NCI-H524 treated with DMSO at 0.1 percent for 48 hours (cell line): ENCODE measurements at places on chromosomes 1 and 21.
A peak's percentile ranks its signal among the peaks of the same experiment; 100 is the strongest.

- DNase-seq, result no peak
Measured at GRCh38 chr1:236167154-236167553, 24.8 kb downstream of the GPR137B start.

DNA sequence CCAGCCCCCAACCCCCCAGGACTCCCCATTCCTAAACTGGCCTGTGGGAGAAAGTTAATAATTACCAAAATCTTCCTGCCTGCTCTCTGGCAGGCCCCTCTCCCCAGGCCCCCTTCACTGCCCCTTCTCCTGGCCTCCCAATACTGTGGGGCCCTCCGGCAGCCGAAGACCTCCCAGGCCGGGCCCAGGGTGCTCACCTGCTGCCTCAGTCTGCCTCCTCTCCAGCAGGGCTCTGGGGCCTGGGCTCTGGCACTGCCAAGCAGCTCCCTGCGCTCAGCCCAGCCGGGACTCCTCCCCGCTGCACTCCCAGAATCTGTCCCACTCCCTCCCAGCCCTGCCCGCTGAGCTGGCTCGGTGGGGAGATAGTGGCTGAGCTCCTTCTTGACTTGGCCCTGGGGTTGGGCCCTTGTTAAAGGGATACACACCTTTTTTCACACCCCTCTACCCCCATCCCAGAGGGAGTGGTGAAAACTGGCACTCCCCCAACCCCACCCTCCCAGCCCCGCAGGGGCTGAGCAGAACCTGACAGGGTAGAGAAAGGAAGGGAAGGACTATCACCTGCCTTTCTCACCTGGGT is at the start of gene S100A16:
TSS of gene S100A16 (minus strand) at position 383 of the 577 bp plus-strand sequence. CDS start 4,986 bp downstream, outside the sequence.
- DNase-seq, result no peak

DNA sequence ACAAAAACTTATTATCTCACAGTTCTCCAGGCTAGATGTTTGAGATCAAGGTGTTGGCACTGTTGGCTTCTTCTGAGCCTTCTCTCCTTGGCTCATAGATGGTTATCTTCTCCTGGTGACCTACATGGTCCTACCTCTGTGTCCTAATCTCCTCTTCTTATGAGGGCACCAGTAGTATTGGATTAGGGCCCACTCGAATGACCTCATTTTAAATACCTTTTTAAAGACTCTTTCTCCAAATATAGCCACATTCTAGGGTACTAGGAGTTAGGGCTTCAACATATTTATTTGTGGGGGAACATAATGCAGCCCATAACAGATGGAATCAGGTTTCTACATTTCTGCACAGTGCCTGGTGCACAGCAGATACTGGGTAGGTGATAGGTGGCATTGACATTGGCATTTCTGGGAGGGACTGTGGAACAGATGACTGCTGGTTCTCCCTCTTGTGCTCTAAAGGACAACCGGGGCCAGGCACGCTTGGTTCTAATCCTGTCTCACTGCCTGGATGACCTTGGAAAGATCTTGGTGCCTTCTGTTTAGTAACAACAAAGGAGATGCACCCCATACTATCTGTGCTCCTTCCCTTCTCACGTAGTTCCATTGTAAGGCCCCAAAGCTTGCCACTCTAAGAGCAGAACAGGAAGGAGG is 140.3 kb downstream of the PLPP3 start:
- no peak for DNase-seq

DNA sequence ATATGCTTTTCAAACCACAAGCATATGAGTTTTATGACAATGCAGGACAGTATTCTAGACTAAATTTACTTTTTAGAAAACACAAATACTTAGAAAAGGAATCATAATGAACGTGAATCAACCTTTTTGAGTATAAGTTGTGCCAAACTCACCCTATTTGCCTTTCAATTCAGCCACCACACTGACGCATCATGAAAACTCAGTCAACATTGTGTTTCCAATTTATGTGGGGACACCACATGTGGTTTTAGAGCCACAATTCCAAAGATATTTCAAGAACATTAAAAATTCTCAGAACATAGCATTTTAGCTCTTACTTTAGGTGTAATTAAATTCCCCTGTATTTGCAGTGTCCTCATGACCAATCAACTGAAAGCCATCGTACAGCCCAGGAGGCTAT is 118.8 kb downstream of the PTBP2 start:
- DNase-seq, result no peak

- DNase-seq, result no peak
Measured at GRCh38 chr1:33762109-33762830, 101.6 kb upstream of the HMGB4 start.

GRCh38 chr1:203122159-203122558 is 5.4 kb upstream of the ADORA1 start:
- no peak for DNase-seq

DNA sequence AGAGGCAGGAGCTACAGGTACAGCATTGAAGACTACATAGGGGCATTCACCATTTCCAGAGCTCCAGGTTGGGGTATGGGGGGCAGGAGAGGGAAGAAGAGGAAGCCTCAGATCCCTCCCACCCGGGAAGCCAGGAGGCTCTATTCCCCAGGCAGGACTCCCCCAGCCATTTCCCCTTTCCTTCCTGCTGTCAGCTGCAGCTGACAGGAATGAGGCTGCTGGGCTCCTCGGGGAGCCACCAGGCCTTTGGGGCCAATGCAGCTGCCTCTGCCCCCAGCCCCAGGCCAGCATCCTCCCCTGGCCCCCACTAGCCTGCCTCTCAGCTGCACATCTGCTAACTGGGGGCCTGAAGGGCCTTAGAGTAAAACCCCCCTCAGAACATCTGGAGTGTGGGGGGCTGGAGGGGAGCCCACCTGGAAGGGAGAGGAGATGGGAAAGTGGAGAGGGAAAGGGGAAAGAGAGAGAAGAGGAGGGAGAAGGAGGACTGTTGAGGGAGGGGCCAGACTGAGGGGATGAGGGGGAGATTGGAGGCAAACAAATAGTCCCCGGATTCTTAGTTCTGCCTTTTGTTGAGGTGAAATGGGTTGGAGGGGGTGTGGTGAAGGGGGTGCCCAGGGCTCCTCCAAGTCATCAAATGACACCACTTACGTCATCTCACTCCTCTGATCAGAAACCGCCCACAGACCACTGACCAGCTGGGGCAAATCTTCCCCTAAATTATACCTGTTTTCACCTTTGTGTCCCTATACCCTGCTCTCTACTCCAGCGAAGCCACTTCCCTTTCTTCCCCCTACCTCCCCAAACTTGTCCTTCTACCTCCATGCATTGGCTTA is 58.0 kb downstream of the LGR6 start:
- no peak for DNase-seq

DNA sequence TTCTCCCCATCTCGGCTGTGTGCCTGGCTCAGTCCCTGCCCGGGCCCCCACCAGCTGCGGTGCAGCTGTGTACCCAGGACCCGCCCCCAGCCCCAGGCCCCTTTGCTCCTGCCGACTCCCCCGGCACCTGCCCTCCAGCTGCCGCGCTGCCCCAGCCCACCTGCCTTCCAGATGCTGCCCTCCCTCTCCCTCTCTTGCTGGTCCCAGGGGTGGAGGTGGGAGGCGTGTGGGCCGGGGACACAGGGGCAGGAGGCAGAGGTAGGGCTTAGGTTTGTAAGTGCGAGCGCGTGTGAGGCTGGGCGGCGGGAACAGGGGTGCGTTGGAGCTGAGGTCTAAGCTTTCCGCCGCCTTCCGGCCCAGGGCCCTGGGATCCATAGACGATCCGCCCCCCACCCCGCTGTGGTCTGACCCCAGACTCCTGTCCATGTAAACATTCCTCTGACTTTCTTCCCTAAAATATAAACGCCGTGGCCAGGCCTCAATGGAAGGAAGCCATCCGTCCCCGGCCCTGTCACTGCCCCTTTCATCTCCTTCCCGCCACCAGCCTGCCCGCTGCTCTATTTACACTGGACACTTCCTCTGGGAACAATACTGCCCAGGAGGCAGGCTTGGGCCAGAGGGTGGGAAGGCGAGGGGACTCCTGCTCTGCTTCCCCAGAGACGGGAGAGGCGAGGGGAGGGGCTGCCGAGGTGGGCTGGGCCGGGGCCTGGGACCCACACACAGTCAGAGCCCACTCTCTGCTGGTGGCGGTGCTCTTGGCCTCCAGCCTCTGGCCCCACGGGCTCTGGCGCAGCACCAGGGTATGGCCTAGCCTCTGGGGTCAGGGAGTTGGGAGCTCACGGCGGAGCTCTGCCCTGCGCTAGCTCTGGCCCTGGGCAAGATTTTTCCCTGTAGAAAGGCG is 128.3 kb downstream of the CASZ1 start:
- DNase-seq, result no peak

- no peak for DNase-seq
Measured at GRCh38 chr1:110161849-110162248, 11.6 kb downstream of the SLC6A17 start.

- DNase-seq, result no peak
Measured at GRCh38 chr1:113876176-113876575, 4.7 kb upstream of the PTPN22 start.

- peak; percentile 17 for DNase-seq
Measured at GRCh38 chr1:235415008-235415904, 48.0 kb downstream of the TBCE start.
